ENCODE measurements at places on chromosomes 16 and 17.

DNA sequence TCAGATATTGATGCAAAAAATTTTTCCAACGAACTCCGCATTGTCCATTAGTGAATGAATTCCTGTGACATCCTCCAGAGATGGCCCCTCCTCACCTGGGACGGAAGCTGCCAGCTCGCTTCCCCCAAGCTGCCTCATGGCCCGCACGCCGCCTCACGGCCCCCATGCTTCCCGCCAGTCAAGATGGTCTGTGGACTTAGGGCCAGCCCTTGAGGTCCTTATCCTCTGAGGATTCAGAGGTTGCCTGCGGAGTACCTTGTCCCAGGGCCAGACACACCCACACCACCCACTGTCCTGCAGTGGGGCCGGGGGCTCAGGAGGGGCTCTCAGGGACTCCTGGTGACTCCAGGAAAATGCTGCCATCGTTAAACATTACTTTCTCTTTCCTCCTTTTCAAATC lies 73.6 kb downstream of the SEC14L1 start:
- no peak for DNase-seq

DNA sequence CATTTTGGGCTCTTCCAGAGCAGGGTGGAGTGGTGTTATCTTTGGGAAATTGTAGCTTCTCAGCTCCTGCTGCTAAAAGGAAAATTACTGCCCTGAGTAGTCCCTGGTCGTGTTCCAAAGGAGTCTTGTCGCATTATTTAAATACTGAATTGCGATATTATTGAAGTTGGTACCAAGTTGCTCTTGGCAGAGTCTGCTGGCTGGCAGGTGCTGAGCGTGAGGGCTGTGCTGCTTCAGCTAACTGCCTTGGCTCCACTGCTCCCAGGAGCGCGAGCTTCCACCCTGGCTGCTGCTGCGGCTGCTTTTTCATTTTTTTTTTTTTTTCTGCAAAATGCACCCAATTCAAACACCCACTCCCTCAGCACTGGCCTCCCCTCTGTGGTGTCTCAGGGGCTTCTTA lies 289.8 kb downstream of the MAF start:
- no peak for DNase-seq

DNA sequence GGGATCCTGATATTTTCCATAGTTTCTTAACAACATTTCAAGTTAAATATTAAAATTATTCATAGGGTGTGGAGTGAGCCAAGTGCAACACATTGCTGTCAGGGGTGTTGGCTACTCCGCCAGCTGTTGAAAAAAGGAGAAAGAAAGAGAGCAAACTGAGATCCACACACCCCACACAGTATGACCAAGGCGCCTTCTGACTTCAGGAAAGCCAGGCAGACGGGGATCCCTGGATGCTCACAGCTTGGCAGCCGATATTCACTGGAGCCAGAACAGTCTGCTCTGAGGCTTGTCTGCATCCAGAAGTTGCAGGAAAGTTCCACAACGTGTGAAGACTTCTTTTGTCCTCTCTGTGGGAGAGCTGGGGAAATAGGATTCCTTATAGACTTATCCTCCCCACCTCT lies 9.3 kb downstream of the CHD9NB start:
- DNase-seq, result no peak

- DNase-seq, result no peak
Measured at GRCh38 chr16:84514295-84514873, 9.9 kb upstream of the MEAK7 start.

DNA sequence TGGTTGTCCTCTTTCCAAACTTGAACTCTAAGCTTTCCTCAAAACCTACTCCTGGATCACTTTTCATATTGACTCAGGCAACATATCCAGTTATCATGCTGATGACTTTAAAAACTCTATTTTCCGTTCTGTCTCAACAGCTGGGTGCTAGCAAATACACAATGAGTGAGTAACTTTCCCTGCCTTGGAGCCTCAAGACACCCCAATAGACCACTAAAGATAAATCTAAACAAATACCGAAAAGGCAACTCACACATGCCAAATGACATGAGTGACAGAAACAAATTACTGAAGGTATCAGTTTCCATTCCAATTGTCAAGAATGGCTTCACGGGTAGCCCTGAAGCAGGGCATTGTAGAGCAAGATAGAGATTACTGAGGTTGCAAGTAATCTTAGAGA lies 15.7 kb upstream of the TMEM101 start:
- no peak for DNase-seq
